Stimulated activated CD8-positive, alpha-beta memory T cell treated with anti-CD3 and anti-CD28 coated beads, Interleukin-15, amount 100 ng/mL, for 4 hours (primary cell): ENCODE measurements at places on chromosomes 5 and 9.

GRCh38 chr9:13759551-13759950 lies 480.1 kb upstream of the MPDZ start:
- no peak for DNase-seq

- DNase-seq: no peak
Observed at GRCh38 chr9:76615177-76615603, 149.0 kb upstream of the PCA3 start.

DNA sequence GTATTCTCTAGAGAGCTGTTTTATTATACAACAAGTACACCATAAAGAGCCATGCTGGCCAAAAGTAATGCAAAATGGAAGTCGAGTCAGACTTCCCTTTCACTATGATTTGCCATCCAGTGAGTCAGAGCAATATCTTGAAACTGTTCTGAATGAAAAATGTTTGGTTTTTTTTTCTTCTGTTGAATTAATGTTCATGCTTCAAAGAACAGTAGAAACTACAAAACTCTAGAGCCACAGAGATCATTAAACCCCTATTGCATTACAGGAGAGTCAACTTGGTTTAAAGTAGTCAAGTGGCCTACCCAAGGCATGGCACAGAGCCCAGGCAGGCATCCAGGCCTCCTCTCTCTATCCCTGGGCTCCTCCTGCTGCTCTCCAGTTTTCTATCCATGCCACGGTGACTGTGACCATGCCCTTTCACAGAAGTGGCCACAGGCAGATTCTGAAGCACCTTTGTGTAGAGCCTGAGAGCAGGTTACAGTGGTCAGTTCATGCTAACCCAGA lies 358.9 kb downstream of the DEPDC1B start:
- no peak for DNase-seq

DNA sequence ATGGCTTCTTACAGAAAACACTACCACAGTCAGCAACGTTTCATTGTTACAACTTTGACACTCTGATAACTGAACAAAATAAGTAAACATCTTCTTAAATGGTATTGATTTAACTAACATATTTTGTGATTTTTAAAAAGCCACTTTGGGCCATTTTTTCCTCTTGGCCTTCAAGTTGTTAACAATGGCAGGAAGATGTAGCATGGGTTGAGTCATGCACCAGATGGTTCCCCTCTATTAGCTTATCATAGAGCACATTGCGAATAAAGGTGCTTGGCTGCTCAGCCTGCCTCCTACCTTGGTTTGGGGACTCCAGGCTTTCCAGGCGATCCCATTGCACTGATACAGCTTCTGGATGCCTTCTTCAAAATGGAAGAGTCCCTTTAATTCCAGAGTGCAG lies 24.1 kb upstream of the CER1 start:
- no peak for DNase-seq

DNA sequence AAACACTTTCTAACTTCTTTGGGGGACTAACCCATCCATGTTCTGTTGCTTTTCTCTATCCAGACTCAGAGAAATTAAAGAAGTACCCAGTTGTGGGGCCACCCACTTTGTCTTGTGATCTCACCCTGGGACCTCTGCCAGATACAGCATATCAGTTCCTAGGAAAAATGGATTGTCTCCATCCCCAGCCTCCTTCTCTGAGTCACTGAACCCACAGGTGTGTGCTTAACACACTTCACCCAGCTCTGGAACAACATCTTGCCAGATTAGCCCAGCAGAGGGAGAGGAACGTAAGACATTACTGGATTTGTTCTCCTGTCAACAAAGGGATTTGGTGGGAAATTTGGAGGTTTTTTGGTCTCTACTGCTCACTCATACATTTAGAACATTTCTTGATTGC lies 19.2 kb downstream of the FAM240B start:
- DNase-seq: no peak

GRCh38 chr9:137136881-137137607 lies 1.9 kb upstream of the GRIN1 start:
- no peak for DNase-seq

DNA sequence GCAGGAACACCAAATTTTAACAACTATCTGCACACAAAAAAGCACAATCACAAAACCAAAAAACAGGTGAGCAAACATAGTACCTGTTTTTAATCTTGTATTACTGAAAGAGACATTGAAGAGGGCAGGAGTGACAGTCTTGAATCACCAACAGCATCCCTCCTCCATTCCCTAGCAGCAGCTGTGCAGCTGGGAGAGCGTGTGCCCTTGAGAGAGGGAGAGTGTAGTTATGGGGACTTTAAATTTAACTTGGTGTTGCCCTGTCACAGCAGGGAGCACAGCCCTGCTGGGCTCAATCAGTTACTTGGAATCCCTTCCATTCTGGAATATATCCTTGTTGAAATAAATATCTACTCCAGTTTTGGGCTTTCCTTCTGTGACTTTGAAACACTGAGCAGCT lies 1938.7 kb upstream of the NUDT12 start:
- DNase-seq: no peak

DNA sequence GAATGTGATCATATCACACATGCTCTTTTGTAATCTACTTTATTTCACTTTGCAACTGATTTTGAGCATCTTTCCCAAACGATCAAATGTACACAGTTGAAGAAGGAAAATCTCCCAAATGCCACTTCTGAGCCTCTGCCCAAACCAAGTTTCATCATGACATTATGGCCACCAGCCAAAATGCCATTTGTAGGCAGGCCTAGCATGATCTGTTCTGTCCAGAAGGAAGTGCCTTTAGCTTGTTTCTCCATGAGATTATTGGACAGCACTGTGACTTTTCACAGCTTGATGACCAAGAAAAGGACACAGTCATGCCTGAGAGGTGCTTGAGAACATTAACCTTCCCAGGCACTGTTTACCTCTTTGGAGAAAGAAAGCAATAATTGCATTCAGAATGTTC lies 73.2 kb upstream of the PIP5K1B start:
- DNase-seq: no peak

GRCh38 chr5:71769287-71769686 lies 50.2 kb downstream of the CARTPT start:
- no peak for DNase-seq

GRCh38 chr9:68454579-68455334 lies 85.9 kb downstream of the TMEM252 start:
- DNase-seq: no peak

DNA sequence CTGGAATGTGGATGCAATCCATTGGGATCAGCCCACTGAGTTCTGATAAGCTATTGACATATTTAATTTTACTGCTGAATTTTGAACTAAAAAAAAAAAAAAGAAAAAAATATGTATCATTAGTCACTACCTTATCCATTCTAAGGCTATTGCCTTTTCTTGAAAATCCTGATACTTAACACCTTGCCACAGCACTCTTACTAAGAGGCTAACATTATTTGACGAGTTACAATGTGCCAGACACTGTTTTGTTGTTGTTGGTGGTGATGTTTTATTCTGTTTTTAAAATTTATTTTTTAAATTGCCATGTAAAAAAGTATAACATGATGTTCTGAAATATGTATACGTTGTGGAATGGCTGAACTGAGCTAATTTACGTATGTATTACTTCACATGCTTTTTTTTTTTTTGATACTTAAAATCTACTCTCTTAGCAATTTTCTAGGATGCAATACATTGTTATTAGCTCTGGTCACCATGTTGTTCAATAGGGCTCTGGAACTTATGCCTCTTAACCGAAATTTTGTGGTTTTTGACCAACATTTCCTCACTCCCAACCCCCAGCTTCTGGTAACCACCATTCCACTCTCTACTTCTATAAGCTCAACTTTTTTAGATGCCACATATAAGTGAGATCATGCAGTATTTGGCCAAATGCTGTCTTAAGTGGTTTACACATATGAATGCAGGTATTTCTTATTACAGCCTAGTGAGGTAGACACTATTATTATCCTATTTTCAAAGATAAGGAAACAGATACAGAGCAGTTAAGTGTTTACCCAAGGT lies 134.8 kb upstream of the PCA3 start:
- no peak for DNase-seq

DNA sequence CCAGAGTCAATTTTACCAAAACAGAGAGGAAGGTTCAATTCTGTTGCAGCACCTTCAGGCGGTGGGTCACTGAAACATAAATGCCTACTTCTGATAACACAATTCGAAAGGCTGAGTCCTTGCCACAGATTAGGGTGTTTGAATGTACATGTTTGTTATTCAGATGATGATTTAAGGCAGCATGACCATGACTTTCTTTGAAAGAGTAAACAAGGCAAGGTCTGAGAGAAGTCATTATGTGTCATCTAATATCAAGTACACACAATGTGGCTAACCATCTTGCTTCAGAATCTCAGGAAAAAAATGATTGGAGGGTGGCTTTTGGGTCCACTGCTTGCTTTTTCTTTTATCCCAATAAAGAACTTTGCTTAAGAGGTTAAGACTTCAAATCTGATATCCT lies 457.5 kb downstream of the TAF11L14 start:
- no peak for DNase-seq

GRCh38 chr5:102523541-102524175 lies 24.9 kb upstream of the SLCO6A1 start:
- no peak for DNase-seq

DNA sequence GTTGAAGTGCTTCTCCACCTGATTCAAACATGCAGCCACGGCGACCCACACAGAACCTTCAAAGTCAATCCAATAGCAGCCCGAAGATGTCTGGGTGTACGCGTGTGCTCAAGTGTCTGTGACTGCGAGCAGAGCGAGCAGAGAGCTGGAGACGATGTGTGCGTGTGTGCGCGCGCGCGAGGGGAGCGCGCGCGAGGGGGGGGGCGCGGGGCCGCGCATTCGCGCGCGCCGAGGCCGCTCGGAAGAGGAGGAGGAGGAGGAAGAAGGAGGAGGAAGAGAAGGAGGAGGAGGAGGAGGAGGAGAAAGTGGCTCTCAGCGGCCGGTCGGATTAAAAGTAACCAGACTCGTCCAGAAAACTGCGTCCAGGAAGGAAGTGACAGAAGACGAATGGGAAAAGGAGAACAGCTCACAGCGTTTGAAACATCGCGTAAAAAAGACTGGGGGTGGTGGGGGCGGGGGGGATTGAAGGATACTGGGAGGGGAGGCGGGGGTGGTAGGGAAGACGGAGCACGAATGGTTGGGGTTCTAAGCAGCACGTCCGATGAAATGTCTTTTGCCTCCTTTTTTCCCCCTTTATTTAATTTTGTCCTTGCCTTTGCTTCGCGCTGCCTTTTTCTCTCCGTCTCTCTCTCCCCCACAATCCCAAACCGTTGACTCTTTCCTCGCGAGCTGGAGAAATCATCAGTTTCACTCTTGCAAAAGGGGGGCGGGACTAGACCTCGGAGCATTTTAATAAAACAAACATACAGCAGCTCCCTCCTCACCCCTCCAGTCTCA lies at the start of gene MEF2C:
MEF2C (minus strand) TSS at position 126 of the 777 bp plus-strand sequence. CDS start 59,396 bp downstream, outside the sequence.
- no peak for DNase-seq

DNA sequence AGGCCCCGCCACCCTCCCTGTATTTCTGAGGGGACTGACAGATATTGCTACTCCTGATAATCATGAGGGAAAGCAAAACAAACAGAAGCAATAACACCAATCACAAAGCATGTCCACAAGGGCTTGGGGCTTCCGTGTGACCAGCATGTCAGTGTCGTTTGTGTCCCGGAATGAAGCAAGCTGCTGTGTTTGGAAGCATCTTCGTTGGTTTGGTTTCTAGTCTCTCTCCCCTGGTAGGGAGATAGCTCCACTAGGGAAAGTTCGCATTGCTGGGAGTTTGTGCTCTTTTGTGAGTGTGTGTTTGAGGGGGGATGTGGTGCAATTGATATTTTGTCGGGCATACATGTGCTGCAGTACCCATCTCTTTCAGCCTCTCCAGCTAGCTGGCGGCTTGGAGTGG lies 1.4 kb downstream of the GRIA1 start:
- no peak for DNase-seq

GRCh38 chr9:18052060-18052459 lies 421.9 kb upstream of the ADAMTSL1 start:
- no peak for DNase-seq

GRCh38 chr5:72179816-72180440 lies 72.7 kb downstream of the MAP1B start:
- DNase-seq: no peak

DNA sequence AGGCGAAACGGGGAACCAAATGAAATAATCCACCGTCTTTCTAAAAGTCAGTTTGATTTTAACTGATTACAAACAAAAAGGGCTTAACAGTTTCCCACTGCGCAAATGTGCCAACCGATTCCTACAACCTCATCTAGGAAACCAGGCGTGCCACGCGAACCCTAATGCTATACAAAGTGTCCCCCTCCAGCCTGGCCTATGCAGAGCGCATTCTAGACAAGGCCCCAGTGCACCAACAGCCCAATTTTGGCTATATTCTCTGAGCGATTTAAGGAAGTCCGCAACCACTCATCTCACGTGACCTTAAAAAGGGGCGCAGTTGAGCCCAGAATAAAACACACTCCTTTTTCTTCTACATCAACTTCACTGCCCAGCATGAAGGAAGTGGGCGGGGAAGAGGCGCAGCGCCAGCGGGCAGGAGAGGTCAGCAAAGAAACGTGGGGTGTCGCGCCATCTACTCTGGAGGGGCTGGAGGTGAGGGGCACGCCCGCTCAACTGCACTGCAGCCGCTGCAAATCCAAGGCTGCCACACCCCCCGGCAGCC lies 779 bp downstream of the FAM13B start:
- DNase-seq: peak; percentile 13

GRCh38 chr5:112636751-112637150 lies 100.9 kb upstream of the APC start:
- DNase-seq: no peak
